Stimulated activated CD4-positive, alpha-beta T cell treated with anti-CD3 and anti-CD28 coated beads, Interleukin-12 subunit alpha, Interleukin-12 subunit beta, amount 100 ng/mL, for 24 hours (primary cell): ENCODE measurements at places on chromosomes 12 and 14.

DNA sequence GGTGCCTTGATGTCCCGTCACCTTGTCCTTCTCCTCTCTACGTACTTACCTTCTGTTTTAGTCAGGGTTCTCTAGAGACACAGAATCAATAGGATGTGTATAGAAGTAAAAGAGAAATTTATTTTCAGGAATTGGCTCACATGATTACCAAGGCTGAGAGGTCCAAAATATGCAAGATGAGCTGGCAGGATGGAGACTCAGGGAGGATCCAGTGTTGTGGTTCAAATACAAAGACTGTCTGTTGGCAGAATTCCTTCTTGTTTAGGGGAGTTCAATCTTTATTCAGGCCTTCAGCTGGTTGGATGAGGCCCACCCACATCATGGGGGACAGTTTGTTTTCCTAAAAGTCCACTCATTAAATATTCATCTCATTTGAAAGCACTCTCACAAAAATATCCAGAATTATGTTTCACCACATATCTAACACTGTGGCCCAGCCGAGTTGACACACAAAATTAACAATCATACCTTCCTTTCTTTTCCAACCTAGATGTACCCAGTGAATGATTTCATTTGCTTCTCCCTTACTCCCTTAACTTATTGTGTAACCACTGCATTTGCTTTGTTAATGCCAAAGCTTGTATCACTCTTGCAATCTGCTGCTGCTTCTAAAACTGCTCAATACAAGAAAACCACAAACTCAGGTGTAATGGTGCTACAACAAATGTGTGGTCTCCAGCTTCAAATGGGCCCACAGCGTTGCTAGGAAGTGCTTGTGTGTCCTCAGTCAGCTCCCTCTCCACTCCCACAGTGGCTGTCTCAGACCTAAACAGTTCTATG lies 195.4 kb upstream of the ARHGAP5 start:
- no peak for DNase-seq

- DNase-seq, result no peak
Measured at GRCh38 chr14:91752961-91753360, 21.1 kb upstream of the CATSPERB start.

GRCh38 chr12:127411166-127411915 lies 855.6 kb upstream of the TMEM132C start:
- no peak for DNase-seq

DNA sequence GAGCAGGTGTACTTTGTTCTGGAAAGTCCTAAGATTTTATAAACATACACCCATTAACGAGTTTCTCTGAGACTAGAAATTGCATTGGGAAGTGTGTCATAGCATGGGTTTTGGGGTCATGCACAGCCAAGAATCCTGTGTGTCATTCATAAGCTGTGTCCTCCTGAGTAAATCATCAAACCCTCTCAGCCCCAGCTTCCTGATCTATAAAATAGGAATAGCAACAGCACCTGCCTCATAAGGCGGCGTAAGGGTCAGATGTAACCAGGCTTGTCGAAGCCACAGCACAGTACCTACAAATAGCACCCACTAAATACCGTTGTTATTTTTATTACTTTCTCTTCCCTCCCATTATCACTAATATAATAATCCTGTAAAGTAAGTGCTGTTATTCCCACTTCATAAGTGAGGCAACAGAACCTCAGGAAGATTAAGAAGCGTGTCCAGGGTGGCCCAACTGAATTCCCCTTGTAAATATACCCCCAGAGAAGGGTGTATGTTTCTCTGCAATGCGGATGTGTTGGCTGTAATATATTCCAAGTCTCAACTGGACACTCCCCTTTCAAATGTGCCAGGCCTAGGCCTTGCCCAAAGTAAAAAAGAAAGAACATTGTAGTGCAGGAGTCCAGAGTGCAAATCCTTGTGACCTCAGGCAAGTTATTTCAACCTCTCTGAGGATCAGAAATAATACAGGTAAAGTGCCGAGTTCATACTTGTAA lies 188.3 kb upstream of the BCL2L14 start:
- no peak for DNase-seq

DNA sequence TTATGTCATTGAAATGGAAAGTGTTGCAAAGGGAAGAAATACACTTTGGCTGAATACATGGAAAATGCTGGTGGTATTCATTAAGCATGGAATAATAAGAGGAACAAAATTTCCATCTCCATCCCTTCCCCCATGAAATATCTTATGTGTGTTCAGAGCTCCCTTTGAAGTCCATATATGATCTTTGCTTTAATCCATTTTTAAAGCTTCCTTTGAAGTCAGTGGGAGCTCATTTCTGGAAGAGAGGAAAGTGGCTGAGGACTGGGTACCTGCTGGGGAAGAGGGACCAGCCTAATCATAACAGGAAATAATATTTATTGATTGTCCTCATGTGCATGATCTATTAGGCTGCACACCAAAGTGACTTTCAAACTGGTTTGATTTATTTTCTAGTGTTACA lies 49.2 kb downstream of the AKAP6 start:
- no peak for DNase-seq

GRCh38 chr12:56867216-56867615 lies 67.0 kb downstream of the SDR9C7 start:
- DNase-seq, result no peak

DNA sequence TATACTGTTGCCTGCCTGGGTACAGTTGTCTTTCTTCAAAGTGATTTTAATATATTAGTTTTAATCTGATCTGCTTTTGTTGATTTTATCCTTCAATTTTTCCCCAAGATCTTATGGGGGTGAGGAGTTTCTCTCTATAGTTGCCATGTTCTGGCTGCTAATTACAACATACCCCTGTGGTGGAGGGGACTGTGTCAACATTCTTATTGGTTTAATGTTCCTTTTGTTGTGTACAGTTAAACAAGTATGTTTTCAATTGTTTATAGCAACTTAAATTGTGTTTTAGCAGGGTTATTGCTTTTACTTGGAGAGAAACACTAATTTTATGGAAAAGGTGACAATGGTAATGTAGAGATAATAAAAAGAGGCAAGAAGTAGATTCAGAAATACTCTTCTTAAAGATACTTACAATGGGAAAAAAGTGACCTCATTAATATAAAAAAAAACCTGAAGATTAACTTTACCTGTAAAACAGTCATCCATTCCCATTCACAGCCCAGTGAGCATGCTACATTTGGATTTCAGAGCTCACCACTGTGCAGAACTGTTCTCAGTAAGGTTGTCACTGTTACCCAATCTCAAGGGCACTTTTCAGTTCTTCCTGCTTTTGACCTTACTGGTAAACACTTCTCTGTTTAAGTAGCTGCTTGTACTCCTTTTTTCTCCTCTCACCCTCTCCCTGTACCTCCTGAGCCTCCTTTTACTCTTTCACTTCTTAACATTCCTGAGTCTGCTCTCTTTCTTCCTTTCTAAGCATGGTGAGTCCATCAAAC lies 8.1 kb upstream of the LRRK2 start:
- no peak for DNase-seq

- no peak for DNase-seq
Measured at GRCh38 chr14:95510804-95511203, 5.6 kb downstream of the SYNE3 start.

DNA sequence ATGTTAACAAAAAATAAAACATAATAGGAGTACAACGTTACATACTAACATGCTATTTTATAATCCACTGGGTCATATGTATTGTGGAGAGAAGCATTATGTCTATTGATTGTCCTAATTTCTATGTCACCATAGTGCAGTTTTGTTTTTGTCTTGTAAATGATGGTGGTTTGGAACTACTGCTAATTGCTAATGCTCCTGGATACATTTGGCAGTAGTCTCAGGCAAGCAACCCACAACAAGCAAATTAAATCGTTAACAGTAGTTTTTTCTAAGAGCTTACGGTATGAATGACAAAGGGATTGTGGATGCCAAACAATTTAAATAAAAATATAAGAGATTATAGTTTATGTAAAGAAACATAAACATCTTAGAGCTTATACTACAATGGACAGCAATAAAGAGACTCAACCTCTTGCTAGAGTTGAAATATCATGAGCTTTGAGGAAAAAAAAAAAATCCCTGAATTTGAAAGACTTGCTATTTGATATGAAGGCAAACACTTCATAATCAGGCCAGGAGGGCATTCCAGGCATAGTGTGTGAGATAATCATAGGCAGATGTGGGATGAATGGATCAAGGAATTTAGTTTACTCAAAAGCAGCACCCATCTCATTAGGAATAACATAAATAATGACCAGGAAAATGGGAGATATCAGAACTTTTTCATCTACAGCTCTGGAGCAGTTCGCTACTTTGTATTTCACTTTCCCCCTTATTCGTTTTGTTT lies 181.3 kb downstream of the CCDC59 start:
- DNase-seq, result no peak

GRCh38 chr12:4604684-4605193 lies 42.7 kb downstream of the DYRK4 start:
- peak; percentile 65 for DNase-seq

GRCh38 chr12:126873701-126874100 lies 1393.3 kb upstream of the TMEM132C start:
- DNase-seq, result no peak

DNA sequence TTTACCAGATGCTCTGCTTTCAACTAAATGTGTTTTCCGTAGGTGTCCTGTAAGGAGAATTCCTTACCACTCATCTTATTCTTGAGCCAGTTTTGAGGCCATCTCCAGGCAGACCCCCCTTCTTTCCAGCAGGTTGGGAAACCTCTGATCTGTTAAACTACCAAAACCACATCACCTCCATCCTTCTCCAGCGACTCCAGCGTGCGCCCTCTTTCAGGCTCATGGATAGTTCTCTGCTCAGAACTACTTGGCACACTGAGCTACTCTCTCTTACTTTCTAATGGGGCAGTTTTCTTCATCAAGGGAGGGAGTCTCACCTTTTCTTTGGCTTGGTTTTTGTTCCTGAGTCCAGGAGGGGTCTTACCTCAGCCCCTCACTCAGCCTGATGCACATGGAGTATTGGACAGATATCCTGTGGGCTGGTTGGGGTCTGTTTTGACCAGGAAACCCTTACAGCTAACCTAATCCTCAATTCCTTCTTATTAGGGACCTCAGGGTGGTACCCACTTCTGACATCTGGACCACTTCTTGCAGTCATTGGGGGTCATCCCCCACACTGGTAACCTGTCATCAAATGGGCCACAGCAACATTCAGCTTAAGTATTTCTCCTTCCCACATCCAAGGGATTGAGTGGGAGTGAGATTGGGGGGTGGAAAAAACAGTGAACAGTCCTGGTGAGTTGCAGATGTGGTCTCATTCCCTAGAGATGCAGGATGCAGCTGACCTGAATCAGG lies 5.2 kb downstream of the DHRS2 start:
- no peak for DNase-seq

DNA sequence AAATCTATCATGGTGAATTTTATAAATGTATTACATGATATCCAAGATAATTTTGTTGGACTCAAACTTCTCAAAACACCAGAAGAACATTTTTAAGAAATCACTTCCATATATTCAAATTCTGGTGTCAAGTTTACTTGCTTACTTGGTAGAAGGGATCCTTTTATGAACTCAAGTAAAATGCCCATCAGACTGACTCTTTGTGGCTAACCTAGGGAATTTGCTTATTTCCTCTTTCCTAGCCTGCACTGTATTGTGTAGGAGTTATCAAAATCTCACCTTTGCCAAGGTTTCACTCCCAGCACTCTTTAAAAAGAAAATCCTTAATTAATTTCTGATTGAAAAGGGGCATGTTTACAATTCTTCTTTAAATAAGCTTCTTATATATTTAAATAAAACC lies 196.5 kb downstream of the DUSP6 start:
- DNase-seq, result no peak

DNA sequence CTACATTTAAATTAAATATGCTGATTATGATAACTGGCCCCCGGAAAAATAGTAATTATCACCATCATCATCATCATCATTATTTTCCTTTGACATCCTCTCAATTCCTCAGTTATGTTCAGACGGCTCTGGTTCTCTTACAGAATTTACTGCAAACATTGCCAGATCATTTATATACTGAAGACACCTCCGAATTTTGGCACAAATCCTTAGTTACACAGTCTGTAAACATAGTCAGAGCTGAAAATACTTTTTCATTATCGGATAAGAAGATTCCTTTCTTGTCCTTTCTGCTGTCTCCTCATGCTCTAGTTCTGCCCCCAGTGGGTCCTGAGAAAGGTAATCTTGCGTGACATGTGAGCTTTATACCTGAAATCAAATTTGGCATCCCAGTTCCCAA lies 40.3 kb upstream of the CCDC60 start:
- no peak for DNase-seq

- DNase-seq, result no peak
Measured at GRCh38 chr12:99087278-99087677, 442.2 kb downstream of the APAF1 start.
